ENCODE measurements at places on chromosomes 5 and 9.

- no peaks in the 10 kb centered on the region for H3K36me3 ChIP-seq
- no peak overlapping the region for H3K27ac ChIP-seq
- DNase-seq: no peak
- no peaks in the 10 kb centered on the region for H3K27me3 ChIP-seq
- H3K4me3 ChIP-seq: no peak overlapping the region
Observed at GRCh38 chr5:142115937-142116614, 7.5 kb downstream of the NDFIP1 start.

- no peak overlapping the region for H3K4me3 ChIP-seq
- DNase-seq: no peak
- H3K27ac ChIP-seq: no peak overlapping the region
- H3K27me3 ChIP-seq: no peaks in the 10 kb centered on the region
- no peaks in the 10 kb centered on the region for H3K36me3 ChIP-seq
Observed at GRCh38 chr9:86667307-86667706, 280.0 kb downstream of the GAS1 start.

- H3K27ac ChIP-seq: no peak overlapping the region
- H3K4me3 ChIP-seq: no peak overlapping the region
- no peaks in the 10 kb centered on the region for H3K27me3 ChIP-seq
- H3K36me3 ChIP-seq: no peaks in the 10 kb centered on the region
Observed at GRCh38 chr5:58075907-58076306, 384.0 kb downstream of the PLK2 start.

DNA sequence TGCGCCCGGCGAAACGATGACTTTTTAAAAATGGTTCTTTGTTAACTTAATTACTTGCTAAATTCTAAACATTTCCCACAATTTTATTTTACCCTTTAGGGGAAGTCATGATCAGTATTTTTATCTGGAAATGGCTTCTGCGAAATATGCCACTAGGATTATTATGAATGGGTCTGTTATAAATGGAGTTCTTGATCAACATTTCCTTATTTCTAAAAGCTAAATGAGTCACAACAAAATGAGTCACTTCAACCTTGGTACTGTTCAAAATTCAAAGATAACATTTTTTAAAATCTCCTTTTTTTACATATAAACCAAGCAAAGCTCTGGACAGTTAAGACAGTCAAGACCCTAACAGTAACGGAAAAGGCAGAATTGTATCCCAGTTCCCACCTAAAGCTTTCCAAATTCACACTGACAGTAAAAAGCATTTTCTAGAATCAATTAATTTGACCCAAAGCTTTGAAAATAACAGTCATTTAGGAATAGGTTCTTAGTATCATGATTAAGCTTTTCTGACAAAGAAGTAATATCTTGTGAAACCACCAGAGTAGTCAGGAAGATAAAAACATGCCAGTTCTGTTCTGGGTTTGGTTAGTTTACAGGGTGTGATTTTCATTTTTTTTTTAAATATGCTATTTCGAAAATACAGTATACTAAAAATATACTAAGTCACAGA lies 81.7 kb downstream of the LHFPL2 start:
- no peak overlapping the region for H3K4me3 ChIP-seq
- no peaks in the 10 kb centered on the region for H3K27me3 ChIP-seq
- peak; percentile 28 for DNase-seq
- H3K27ac ChIP-seq: no peak overlapping the region
- peaks cover 9% of the 10 kb centered on the region for H3K4me1 ChIP-seq

DNA sequence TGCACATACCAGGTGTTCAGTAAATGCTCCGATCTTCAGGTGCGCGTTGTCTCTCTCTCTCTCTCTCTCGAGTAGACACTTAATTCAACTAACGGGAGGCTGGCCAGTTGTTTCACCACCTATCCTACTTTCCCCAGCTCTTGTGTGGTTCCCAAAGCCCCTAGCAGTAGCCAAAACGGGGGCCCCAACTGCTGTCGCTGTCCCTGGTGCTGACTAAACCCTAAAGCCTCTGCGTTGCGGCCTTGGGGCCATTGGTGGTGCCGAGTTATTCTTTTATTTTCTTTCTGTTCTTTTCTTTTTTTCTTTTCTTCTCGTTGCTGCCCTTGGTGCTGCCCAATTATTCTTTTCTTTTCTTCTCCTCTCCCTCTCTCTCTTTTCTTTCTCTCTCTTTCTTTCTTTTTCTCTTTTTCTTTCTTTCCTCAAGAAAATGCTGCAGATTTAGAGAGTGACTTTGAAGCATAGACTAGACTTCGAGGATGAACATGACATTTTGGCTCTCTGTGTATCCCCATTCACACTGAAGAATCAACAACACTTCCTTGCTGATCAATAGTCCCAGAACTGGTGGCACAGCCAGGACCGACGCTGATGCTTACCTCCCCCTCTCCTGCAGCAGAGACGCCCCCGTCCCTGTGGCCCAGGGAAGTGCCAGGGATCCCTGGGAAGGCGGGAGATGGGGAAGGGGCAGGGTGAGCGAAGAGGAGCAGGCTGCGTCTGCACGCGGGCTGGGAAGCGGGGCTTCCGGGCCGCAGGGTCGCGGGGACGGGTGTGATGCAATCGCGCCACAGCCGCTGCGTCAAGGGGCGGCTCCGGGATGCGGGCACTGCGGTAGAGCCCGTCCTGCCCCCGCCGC lies at the start of gene FBLL1:
FBLL1 (plus strand) TSS at position 785 of the 853 bp plus-strand sequence. CDS start 200 bp downstream, outside the sequence.
- H3K36me3 ChIP-seq: no peaks in the 10 kb centered on the region
- no peaks in the 10 kb centered on the region for H3K4me1 ChIP-seq
- no peak for DNase-seq
- no peak within 1 kb of the TSS for H3K27ac ChIP-seq
- no peak within 1 kb of the TSS for H3K4me3 ChIP-seq
- no peaks in the 10 kb centered on the region for H3K27me3 ChIP-seq

DNA sequence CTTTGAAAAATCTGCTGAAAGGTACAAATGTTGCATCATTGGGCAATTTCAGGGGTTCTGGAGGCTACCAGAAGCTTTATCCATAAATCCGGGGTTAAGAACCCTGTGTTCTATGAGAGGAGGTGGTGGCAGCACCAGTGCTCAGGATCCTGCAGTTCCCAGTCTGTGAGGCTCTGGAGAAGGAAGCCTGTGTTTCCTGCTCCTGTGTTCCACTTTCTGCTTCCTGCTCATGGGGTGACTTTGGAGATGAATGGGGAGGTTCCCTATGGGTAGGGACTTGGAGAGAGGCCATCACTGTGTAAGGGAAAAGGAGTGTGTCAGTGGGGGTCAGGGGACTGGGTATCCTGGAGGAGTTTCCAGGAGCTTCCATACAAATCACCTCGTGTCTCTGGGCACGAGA lies 2.3 kb downstream of the CDX1 start:
- no peaks in the 10 kb centered on the region for H3K36me3 ChIP-seq
- no peak overlapping the region for H3K27ac ChIP-seq
- peaks cover 18% of the 10 kb centered on the region for H3K27me3 ChIP-seq
- no peak overlapping the region for H3K4me3 ChIP-seq
- H3K4me1 ChIP-seq: no peaks in the 10 kb centered on the region

- H3K36me3 ChIP-seq: no peaks in the 10 kb centered on the region
- H3K4me3 ChIP-seq: no peak overlapping the region
- no peak overlapping the region for H3K27ac ChIP-seq
- no peak for DNase-seq
- no peaks in the 10 kb centered on the region for H3K27me3 ChIP-seq
Observed at GRCh38 chr5:142618130-142618523, 67.8 kb downstream of the FGF1 start.

DNA sequence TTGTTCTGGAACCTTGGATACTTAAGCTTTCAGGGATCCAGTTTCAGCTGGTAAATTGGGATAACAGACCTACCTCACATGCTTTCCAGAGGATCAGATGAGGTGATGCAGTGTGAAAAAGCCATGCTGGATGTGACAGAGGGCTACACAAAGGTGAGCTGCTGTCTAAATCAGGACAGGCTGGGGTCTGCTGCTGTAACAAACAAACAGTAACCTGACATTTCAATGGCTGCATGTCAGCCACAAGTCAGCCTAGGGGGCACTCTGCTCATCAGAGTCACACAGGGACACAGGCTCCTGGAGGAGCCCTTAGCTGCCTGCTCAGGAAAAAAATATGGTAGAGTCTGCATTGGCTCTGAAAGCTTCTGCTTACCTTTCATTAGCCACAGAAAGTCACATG lies 66.7 kb upstream of the EGFLAM start:
- H3K36me3 ChIP-seq: no peaks in the 10 kb centered on the region
- no peaks in the 10 kb centered on the region for H3K4me1 ChIP-seq
- no peak overlapping the region for H3K27ac ChIP-seq
- H3K4me3 ChIP-seq: no peak overlapping the region

- peaks cover 50% of the 10 kb centered on the region for H3K27me3 ChIP-seq
- peak overlapping the region; percentile 23 for H3K4me3 ChIP-seq
- 0 out of 2 replicates have a peak, but pooled peaks cover 7% of the 10 kb centered on the region for H3K4me1 ChIP-seq
- DNase-seq: peak; percentile 39
Observed at GRCh38 chr5:173324115-173325001, 3.9 kb downstream of the STC2 start.

DNA sequence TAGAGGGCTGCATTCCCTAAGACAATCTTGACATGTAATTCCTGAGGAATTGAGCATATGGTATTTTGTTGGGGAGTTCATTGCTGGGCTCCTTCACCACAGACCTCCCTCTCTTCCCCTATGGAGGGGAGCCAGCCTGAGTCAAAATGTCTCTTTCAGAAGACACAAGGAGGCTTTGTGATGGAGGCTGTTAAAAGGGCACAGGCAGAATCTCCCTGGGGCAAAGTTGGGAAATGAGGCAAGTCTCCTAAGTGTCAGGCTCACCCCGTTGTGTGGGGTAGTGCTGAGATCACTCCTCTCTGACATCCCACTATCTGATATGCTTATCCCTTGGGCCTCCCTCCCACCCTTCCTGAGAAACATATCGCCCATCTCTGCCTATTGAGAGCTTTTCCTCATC lies 30.6 kb downstream of the GFRA3 start:
- H3K4me3 ChIP-seq: no peak overlapping the region
- H3K27me3 ChIP-seq: peaks cover 6% of the 10 kb centered on the region
- H3K27ac ChIP-seq: no peak overlapping the region

GRCh38 chr5:66769839-66770617 lies 173.8 kb downstream of the MAST4 start:
- no peaks in the 10 kb centered on the region for H3K27me3 ChIP-seq
- DNase-seq: no peak
- H3K4me1 ChIP-seq: no peaks in the 10 kb centered on the region
- H3K4me3 ChIP-seq: no peak overlapping the region

GRCh38 chr5:2204366-2205184 lies 321.9 kb upstream of the IRX4 start:
- no peak for DNase-seq
- H3K4me3 ChIP-seq: no peak overlapping the region
- H3K4me1 ChIP-seq: no peaks in the 10 kb centered on the region
- no peaks in the 10 kb centered on the region for H3K27me3 ChIP-seq
- H3K36me3 ChIP-seq: no peaks in the 10 kb centered on the region
- H3K27ac ChIP-seq: no peak overlapping the region

DNA sequence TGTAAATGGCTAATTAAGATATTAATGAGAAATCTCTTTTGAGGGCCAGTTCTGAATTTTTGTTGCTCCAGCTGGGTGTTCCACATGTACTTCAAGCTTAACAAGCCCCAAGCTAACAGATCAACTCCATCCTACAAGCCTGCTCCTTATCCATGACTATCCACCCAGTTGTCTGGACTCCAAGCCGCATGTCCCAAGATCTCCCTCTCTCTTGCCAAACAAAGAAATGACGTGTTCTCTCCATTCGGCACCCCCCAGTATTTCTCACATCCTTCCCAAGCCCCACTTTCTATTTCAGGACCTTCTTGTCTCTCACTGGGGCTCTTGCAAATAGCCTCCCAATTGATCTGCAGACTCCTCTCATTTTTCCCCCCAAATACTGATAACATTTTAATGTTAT lies 15.8 kb upstream of the PTPN3 start:
- H3K27me3 ChIP-seq: no peaks in the 10 kb centered on the region
- H3K4me1 ChIP-seq: peaks cover 41% of the 10 kb centered on the region
- H3K4me3 ChIP-seq: no peak overlapping the region
- no peak for DNase-seq
- H3K27ac ChIP-seq: no peak overlapping the region

- no peaks in the 10 kb centered on the region for H3K4me1 ChIP-seq
- H3K27me3 ChIP-seq: no peaks in the 10 kb centered on the region
- H3K4me3 ChIP-seq: no peak overlapping the region
- no peaks in the 10 kb centered on the region for H3K36me3 ChIP-seq
- no peak for DNase-seq
Observed at GRCh38 chr5:129672006-129672405, 75.9 kb upstream of the MINAR2 start.

DNA sequence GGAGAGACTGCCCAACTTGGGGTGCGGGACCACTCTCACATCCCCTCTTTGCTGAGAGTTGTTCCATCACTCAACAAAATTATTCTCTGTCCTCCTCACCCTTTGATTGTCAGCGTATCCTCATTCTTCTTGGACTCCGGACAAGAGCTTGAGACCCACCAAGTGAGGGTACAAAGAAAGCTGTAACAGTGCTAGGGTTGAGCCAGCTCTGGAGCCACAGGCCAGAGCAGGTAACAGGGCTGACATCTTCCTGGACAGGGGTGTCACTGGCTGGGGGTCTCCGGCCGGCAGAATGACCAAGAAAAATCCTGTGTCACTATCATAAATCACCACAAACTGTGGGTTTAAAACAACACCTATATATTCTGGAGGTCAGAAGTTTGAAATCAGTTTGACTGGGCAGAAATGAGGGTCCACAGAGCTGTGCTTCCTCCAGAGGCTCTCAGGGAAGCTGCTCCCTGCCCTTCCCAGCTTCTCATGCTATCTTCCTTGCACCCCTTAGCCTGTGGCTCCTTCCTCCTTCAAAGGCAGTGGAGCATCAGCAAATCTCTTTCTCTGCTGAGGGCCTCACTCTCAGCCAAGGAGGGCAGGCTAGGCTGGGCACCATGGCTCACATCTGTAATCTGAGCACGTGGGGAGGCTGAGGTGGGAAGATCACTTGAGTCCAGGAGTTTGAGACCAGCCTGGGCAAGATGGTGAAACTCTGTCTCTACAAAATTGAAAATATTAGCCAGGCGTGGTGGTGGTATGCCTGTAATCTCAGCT lies 4.1 kb upstream of the BBLN start:
- H3K36me3 ChIP-seq: no peaks in the 10 kb centered on the region
- no peak overlapping the region for H3K4me3 ChIP-seq
- no peak overlapping the region for H3K27ac ChIP-seq
- no peaks in the 10 kb centered on the region for H3K27me3 ChIP-seq

DNA sequence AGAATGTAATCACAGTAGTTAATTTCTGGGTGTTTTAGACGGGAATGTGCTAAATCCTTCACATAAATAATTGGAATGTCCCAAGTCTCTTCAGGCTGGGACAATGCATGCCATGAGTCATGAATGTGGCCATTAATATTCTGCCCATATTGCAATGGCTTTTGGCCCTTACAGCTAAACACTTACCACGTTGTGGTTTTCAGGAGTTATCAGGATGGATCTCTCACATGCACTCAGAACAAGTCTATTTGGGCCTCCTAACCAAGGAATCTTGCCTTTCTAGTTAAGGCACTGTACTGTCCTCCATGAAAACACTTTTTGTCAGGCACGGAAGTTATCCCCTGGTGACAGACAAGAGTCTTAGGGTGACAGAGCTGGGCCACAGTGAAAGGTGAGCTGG lies 32.7 kb downstream of the PKD2L2 start:
- no peak for DNase-seq
- H3K27ac ChIP-seq: no peak overlapping the region
- H3K36me3 ChIP-seq: no peaks in the 10 kb centered on the region
- no peaks in the 10 kb centered on the region for H3K27me3 ChIP-seq
- no peaks in the 10 kb centered on the region for H3K4me1 ChIP-seq
